ENCODE measurements at places on chromosomes 13 and 19.

DNA sequence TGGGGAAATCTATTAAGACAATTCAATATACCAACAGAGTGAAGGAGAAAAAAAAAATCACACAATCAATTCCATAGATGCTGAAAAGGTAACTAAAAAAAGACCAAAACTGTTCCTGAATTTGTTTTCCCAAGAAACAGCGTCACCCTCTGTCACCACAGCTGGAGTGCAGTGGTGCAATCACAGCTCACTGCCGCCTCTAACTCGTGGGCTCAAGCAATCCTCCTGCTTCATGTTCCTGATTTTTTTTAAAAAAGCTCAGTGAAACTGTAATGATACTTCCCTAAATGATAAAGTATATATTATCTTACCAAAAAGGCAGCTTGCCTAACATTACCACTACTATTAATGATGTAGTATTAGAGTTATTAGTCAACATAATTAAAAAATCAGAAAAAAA is 19.6 kb upstream of the ZFP14 start:
- no peak for DNase-seq

DNA sequence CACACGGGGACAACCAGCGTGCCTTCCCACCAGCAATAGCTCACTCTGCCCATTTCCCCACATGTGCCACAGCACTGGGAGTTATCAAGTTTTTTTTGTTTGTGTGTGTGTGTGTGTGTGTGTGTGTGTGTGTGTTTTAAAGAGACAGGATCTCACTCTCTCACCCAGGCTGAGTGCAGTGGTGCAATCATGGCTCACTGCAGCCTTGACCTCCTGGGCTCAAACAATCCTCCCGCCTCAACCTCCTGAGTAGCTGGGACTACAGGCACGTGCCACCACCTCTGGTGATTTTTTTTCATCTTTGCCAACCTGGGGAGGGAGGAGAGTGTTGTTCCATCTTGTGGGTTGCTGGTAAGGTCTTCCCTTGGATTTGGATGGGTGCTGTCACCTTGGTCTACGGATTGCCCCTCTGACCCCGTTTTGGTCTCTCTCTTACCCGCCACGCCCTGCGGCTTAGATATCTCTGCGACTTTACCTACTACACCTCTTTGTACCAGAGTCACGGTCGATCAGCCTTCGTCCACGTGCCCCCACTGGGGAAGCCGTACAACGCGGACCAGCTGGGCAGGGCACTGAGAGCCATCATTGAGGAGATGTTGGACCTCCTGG is 22.6 kb downstream of the PGPEP1 start:
- DNase-seq: no peak

DNA sequence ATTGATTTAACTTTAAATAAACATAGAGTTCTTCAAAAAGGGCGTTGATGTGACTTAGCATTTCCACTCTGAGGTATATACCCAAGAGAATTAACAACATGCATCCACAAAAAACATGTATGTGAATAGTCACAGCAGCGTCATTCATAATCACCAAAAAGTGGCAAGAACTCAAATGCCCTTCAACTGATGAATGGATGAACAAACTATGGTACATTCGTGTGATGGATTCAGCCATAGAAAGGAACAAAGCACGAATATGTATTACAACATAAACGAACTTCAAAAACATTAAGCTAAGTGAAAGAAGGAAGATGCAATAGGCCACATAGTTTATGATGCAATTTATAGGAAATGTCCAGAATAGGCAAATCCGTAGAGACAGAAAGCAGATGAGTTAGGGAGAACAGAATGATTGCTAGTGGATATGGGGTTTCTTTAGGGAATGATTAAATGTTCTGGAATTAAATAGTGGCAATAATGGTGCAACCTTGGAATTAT is 72.3 kb upstream of the UQCRFS1 start:
- DNase-seq: no peak

DNA sequence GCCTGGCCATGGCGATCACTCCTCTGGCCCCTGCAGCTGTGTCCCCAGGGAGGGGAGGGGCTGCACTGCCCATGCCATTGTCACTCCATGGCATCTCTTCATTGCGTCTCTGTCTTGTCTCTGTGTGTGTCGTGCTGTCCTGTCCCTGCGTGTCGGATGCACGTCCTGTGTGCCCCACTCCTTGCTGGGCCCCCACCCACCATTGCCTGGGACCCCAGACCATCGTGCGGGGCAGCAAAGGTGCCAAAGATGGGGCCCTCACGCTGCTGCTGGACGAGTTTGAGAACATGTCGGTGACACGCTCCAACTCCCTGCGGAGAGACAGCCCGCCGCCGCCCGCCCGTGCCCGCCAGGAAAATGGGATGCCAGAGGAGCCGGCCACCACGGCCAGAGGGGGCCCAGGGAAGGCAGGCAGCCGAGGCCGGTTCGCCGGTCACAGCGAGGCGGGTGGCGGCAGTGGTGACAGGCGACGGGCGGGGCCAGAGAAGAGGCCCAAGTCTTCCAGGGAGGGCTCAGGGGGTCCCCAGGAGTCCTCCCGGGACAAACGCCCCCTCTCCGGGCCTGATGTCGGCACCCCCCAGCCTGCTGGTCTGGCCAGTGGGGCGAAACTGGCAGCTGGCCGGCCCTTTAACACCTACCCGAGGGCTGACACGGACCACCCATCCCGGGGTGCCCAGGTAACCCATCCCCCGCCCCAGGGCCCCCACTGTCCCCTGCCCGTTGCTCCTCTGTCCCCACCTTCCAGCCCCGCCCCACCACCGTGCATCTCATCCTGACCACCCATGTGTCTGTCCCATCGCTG is 23.9 kb upstream of the NCCRP1 start:
- DNase-seq: no peak

- DNase-seq: no peak
Measured at GRCh38 chr13:91369441-91369831, 21.9 kb downstream of the MIR17HG start.

- DNase-seq: no peak
Measured at GRCh38 chr13:109780845-109781383, 5.5 kb downstream of the IRS2 start.

GRCh38 chr19:12806242-12807081 is at the start of gene RNASEH2A:
Gene RNASEH2A, plus strand, starts transcription at chr19:12806584. Its CDS starts 90 bp downstream, at chr19:12806674.
- DNase-seq: peak; percentile 63

DNA sequence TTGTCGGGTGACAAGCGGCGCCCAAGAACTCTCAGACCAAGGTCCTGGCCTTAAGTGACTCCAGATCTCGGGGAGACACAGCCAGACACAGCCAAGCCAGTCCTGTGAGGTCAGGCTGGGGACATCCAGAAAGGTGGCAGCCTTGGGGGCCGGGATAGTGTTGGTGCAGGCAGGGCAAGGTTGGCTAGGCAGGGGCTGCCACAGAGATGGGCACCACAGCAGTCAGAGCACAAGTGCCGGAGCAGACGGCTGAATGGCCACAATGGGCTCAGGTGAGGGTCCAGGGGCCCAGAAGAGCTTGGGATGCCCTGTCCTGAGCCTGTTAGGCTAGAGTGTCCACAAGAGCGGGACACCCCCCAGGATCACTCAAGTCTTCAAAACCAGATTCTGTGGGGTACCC is 32.2 kb downstream of the MAU2 start:
- DNase-seq: no peak

DNA sequence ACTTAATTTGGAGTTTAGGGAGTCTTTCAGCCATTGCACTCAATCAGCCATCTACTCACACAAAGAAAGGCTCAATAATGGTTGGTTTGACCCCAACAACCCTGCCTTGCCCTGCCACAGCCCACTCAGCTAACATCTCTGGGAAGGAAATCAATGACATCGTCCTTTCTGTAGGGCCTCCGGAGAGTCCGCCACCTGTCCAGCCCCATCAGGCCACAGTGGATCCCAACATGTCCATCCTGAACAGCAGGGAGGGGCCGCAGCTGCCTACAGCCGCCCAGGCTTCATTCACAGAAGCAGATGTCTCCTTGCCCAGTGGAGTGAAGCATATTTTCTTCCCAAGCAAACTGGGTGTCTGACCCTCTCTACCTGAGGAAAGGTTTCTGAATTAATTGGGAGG is 4.2 kb upstream of the CDX2 start:
- DNase-seq: no peak

DNA sequence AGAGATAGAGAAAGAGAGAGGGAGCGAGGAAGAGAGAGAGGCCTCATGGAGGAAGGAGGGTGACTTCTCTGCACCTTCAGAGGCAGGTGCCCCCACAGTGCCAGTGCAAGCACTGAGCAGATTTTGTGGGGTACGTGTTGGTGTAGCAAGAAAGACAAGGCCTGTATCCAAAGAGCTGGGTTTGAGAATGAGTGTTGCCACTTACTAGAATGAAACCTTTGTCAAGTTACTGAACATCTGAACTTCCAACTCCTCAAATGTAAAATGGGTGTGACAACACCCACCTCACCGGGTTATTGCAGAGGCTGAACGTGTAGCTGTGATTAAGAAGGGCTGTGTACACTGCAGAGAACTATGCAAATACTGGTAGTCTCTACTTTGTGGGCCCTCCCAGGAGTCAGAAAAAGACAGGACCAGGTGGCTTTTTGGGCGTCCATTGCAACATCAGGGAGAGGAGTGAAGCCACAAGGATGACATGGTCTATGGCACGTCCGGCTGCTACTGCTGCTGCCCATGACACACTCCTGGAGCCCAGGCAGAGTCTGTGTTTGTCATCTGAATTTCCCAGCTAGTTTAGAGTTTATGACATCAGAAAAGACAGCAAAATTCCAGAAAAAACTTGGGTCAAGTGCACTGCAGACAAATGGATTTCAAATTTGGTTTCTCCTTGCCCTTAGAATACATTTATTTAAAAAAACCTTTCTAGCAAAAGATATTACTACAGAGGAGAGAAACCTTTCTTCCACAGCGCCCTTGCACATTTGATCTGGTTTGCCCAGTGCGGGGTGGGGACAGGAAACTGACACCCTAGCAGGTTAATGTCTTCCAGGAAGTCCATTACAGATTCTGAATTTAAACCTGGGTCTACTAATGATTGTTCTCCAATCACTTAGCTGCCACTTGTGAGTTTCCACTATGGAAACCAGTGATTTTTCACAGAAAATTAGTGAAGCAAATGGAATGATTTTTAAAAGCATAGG is 54.0 kb upstream of the ATP12A start:
- no peak for DNase-seq

DNA sequence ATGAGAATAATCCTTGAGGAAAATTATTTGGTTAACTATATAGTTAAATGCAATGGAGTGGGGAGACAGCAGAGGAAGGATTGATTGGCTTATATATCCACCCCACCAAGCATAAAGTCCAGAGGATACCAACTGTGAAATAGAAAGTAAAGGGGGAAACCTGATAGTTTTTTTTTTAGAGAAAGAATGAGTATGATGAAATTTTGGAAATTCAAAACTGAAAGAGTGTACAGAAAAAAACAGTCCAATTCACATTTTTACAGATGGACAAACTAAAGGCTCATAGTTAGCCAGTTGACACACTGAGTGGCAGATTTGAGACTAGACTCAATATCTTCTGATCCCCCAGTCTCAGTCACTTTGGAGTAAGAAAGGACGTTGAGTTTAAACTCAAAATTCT is 51.1 kb downstream of the FNDC3A start:
- DNase-seq: no peak

DNA sequence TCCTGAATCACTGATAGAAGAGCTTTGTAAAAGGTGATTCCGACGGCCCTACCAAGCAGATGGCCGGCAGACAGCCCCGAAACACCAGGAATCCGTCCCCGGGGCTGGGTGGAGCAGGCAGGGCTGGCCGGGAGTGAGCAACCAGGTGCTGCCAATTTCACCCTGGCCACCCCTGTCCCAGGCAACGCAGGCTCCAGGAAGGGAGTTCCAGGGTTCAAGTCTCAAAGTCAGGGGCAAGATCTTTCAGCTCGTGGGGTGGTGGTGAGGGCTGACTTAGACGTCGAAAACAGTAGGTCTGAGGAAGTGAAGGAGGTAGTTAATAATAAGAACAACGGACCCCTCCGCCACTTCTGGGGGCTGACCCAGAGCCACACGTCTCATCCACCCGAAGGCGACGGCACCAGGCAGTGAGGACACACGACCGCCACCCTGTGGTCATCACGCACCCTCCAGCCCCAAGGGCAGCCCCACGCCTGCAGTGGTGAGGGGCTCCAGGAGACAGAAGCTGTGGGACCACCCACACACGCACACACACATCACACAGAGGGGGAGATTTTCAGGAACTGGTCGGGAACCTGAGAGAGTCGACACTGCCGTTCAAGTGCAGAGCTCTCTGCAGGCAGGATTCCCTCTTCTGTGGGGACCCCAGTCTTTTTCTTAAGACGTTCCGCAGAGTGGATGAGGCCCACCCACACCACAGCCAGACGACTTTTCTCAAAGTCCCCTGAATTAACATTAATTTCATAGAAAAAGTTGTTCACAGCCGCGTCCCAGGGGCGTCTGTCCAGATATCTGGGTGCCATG is 67.2 kb downstream of the SPACA7 start:
- DNase-seq: no peak

DNA sequence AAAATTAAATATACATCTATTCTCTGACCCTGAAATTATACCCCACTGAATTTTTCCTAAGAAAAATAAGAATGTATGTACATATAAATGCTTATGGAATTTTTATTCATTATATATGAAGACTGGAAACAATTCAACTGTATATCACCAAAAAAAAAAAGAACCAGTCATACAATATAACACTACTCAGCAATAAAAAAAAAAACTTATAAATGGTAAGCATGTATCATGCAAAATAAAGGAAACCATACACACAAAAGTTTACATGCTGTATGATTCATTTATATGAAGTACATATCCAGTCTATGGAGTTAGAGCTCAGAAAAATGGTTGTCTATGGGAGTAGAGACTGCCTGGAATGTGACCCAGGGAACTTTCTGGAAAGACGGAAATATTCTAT is 199.4 kb upstream of the MIR17HG start:
- DNase-seq: no peak

DNA sequence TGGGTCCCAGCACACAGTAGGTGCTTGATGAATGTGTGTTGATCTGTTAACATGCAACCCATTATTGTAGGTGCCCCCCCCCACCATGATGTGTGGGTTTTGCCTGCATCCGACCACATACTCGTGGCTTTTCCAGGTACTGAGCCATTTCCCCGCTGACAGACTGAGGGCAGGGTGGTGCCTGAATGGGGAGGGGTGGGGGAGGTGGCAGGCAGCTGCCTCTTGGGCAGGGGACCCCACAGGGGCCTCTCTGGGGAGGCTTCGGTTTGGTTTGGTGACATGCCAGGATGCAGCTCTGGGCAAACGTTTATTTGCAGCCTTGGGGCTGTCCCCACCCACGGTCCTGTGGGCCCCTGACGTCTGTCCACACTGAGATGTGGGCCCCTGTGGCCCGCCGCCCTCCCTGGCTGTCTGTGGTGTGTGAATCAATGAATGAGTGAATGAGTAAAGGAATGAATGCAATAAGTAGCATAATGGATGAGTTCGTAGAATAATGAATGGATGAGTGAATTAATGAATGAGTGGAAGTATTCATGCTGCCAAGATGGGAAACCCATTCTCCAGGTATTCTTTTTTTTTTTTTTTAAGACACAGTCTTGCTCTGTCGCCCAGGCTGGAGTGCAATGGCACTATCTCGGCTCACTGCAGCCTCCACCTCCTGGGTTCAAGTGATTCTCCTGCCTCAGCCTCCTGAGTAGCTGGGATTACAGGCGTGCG is 9.0 kb upstream of the JUND start:
- no peak for DNase-seq

DNA sequence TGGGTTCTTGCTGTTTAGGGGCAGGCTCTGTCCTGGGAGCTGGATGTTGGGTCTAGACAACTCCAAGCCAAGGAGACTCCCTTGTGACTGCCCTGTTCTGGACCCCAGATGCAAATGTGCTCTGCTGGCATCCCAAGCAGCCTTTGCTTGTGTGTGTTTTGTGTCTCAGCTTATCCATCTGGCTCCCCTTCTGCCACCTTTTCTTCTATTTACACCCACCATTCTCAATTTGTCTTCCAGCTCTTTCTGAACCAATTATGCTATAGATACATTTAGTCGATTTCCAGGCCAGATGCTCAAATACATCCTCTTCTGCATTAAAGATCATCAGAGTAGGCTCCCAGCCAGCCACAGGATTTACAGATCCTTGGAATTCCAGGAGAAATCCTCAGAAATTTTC is 115.0 kb upstream of the SLC7A1 start:
- DNase-seq: no peak
